ENCODE measurements at places on chromosomes 16 and 17.

- no peak for DNase-seq
These were observed 19.9 kb downstream of the NQO1 start for GRCh38 chr16:69706256-69706974.

GRCh38 chr16:77199211-77199610, at the start of gene SYCE1L:
Gene SYCE1L (plus strand): TSS chr16:77199408. CDS start chr16:77199452, 44 bp downstream.
- no peak for DNase-seq

DNA sequence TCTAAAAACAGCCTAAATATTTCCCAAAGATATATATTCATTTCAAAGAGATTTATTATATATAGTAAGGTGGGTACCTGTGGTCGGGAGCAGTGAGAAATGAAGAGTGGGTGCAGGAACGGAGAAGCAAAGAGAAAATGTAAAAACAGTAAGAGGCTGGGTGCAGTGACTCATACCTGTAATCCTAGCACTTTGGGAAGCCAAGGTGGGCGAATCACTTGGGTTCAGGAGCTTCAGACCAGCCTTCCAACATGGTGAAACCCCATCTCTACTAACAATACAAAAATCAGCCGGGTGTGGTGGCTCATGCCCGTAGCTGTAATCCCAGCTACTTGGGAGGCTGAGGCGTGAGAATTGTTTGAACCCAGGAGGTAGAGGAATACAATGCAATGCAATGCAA, 257.1 kb downstream of the BCAS3 start:
- DNase-seq: no peak

DNA sequence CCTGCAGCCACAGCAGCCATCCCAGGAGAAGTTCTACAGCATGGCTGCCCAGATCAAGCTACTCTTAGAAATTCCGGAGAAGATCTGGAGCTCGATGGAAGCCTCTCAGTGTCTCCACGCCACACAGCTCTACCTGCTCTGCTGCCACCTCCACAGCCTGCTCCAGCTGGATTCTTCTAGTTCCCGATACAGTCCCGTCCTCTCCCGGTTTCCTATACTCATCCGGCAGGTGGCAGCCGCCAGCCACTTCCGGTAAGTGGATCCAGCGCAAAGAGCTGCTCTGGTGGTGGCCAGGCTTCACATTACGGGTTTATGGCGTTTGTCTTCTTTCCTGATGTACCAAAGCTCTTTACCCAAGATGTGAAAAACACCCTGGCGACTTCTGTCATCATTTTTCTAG, 3.6 kb downstream of the COG1 start:
- DNase-seq: no peak

- DNase-seq: no peak
These were observed 201.7 kb upstream of the NLRP1 start for GRCh38 chr17:5785867-5786509.

DNA sequence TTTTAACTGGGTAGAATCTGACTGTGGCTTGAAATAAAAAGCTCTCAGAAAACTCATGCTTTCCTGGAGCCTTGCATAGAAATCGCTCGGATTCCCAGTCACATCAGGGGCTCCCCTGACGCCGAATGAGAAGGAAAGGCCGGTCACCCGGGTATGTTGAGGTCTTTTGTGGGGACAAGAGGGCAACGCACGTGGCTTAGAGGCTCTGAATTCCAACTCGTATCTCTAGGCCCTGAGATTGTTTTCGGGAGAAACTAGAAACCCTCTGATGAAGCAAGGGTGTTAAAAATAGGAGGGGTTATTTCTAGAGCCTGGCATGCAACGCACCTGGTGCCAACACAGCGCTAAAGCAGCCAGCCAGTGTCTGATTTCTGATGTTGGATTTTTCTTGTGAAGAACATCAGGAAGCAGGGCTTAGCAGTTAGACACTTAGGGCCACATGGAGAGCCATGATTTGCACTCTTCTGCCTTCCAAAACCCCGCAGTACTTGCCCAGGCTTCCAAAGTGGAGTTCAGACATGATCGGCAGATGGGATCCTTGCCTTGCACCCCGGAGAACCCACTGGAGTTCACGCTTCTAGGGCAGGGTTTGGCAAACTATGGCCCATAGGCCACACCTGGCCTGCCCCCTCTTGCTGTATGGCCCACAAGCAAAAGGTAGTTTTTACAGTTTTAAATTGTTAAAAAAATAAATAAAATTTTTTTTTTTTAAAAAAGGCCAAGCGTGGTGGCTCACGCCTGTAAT, 12.6 kb downstream of the CACNG1 start:
- no peak for DNase-seq

- no peak for DNase-seq
These were observed at the start of gene RSKR for GRCh38 chr17:28613931-28614381. Gene RSKR (minus strand): TSS chr17:28614185. CDS start chr17:28614161, 24 bp downstream.

DNA sequence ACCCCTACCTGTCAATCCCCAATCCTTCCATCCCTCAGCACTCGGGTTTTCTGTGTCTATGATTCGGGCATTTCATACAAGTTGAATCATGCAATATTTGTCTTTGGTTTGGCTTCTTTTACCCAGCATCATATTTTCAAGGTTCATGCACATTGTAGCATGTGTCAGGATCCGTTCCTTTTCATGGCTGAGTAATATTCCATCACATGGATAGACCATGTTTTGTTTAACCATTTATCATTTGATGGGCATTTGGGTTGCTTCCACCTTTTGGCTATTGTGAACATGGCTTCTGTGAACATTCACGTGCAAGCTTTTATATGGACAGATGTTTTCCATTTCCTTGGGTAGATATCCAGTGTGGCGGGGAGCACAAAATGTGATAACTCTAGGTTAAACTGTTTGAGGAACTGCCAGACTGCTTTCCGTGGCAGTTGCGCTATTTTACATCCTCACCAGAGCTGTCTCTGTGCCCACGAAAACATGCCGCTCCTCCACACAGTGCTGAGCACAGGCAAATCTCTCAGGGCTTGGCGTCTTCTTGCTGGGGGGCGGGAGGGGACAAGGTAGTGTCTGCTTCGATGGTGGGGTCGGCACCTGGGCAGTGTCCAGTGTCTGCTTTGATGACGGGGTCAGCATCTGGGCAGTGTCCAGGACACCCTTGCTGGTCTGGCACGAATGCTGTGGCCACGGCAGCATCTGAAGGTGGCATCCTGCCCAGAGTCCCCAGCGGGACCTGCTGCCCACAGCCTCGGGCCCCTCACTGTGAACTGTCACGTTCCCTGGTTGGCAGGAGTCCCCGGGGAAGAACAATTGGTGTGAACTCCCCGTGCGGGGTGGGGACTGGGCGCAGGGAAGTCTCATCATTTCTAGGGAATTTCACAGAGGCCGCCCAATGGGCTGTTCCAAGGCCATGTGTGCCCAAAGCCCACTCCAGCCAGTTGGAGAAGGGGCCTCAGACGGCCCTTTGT, 32.4 kb upstream of the JPH3 start:
- no peak for DNase-seq

DNA sequence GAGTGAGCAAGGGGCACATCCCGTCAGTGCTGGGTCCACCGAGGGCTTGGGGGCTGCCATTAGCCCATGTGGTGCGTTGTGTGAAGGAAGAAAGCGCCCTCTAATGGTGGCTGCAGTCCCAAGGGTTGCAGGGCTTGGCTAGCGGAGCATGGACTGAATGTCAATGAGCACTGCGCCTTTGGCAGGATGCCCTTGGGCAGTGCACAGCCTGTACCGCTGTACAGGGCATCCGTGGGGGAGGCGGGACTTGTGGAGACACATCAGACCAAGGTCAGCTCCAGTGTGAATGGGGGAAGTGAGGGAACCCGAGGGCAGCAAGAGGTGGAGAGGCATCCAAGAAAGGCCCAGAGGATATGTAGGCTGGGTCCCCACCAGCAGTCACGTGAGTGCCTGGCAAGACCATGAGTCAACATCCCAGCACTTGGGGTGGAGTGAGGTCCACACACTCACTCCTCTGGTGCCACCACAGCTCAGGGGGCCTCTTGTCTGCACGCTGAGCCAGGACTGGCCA, 75.5 kb upstream of the MED9 start:
- no peak for DNase-seq

- DNase-seq: no peak
These were observed 9.0 kb upstream of the MAPK3 start for GRCh38 chr16:30131869-30132475.

DNA sequence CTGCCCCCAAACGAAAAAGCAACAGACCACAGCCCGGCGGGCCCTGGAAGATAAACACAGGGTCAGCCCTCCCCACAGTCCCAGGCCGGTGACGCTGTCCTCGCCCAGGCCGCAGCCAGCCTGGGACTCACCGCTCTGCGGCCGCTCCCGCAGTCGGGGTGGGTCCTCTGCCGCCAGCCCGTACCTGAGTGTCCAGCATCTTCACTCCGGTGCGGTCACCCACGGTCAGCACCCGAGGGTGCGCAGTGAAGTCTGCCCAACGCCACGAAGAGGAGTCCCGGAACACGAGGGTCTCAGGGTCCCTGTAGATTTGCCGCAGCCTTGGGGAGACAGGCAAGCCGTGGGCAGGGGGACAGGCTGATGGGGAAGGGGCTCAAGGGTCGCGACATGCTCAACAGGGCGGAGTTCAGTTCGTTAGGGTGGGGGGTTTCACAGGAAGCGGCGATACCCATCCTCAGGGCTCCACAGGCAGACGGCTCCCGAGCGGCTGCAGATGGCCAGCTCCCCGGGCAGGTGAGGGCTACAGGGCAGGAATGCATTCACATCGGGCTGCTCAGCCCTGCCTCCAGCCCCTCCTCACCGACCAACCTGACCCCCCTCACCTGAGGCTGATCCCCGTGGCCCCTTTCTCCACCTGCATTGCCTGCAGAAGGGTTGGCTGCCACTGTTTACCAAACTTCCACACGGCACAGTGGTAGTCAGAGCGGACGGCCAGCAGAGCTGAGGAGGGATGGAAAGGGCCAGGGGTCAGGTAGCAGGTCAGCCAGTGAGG, 5.5 kb downstream of the TAF1C start:
- no peak for DNase-seq

DNA sequence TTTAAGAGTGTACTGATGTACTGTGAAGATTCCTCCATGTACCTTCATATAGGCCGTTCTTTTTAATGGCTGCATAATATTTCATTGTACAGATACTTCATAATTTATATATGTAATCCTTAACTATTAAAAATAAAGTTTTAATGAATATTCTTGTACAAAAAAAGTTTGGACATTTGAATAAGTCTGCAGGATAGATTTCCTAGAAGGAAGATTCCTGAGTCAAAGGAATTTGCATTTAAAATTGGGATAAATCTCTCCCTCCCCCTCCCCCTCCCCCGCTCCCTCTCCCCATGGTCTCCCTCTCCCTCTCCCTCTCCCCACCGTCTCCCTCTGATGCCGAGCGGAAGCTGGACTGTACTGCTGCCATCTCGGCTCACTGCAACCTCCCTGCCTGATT, 15.6 kb upstream of the SLC13A2 start:
- DNase-seq: no peak

- DNase-seq: no peak
These were observed 101.2 kb upstream of the CACNG5 start for GRCh38 chr17:66733759-66734158.

DNA sequence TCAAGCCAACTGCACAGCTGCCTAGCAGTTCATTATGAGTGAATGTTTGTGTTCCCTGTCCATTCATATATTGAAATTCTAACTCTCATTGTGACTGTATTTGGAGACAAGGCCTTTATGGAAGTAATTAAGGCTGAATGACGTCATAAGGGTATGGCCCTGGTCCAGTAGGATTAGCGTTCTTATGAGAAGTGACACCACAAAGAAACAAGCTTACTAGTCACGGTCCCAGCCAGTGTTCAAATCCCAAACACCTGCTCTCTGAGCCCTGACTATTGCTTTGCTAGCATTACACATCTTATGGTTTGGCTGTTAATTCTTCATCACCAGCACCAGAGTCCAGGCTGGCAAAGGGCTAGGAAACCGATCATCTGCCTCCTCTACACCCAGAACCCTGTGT, 2.2 kb downstream of the ZNF668 start:
- no peak for DNase-seq

DNA sequence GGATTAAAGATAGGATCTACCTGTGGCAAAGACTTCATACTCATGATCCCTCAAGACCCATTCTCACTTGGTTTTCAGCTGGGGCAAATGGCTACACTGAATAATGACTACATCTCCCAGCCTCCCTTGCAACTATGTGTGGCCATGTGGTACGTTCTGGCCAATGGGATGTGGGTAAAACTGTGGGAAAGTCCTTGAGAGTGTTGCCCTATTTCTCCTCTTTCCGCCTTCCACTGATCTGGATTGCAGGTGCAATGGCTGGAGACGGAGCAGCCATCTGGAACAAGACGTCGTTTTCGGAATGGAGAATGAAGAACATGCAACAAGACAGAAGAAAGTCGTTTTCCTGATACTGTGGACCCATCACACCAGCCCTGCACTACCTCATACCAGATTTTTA, 48.5 kb downstream of the HAPSTR1 start:
- no peak for DNase-seq

GRCh38 chr17:71922439-71922838, 198.4 kb upstream of the SOX9 start:
- no peak for DNase-seq

- no peak for DNase-seq
These were observed 669.3 kb downstream of the TOX3 start for GRCh38 chr16:51877686-51878085.

- DNase-seq: peak; percentile 33
These were observed 122.3 kb downstream of the MRTFB start for GRCh38 chr16:14193316-14193871.

GRCh38 chr17:42117397-42118125, 3.6 kb downstream of the KAT2A start:
- DNase-seq: no peak

DNA sequence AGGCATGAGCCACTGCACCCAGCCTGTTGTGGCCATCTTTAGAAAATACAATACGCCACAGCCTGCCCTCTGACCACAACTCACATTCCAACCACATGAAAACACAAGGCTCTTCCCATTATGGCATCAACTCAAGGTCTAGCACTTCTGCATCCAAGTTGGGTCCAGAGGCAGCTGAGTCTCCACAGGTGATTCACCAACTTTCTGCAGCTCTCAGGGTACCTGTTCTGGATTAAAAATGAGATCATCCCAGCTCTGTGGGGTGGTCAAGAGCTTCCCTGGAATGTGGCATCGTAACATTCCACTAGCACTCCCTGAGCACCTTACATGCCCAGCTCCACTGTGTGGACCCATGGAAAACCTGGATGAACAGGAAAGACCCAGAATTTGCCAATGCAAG, 9.9 kb upstream of the GUCY2D start:
- DNase-seq: no peak

GRCh38 chr17:78394209-78394608, 15.8 kb downstream of the PGS1 start:
- DNase-seq: no peak

All from CD4-positive, alpha-beta T cell treated with Interleukin-4 for 4 hours (primary cell).